ENCODE measurements at places on chromosomes 11 and 22. TPM values are rescaled to one million over a fixed set of nuclear protein-coding genes. Genes with fewer than 3 reads are reported as not detected.

Gene SMTNL1
- not detected for total RNA-seq

Gene SCGB1A1
- total RNA-seq, result not detected

Gene YPEL4
- total RNA-seq, result 0.35 TPM

Gene SLCO2B1
- total RNA-seq, result 123 TPM

Gene SHANK3
- 36.3 TPM for total RNA-seq

Gene MAP4K2
- 16.3 TPM for total RNA-seq

DNA sequence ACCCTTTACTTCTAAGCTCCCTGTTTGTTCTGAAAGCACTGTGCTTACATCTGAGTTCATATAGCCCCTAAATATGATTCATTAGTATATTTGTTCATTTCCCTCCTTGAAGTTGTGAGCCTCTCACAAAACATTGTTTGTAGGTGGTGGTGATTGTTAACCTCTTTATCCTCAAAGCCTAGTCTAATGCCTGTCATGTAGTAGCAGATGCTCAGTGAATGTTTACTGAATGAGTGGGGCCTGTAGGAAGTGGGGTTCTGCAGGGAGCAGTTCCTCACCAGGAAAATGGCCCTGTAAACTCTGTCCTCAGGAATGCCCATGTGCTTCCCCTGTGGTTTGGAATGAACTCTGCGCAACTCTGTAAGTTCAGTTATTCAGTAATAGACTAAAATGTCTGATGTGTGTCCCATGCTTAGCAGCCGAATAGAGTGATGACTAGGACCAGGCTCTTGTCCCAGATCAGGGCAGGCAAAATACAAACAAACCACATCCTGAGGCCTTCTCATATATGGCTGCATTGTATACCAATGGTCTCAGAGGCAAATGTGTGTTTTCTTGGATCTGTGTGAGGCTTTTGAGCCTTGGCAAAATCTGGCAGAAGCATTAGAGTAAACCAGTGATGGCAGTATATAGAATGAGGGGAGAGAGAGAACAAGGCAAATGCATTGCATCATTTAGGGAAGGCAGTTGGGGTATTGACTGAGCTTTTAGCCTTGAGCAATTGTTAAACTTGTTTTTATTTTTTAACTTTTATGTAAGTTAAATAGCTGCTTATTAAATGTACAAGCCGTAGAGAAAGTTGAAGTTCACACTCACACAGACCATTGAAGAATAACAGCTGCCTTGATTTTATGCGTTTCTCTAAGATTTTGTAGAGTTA is 91.4 kb upstream of the BIRC3 start:
- DNase-seq, result no peak
- no peaks in the 10 kb centered on the region for H3K27me3 ChIP-seq
- H3K36me3 ChIP-seq, result peaks cover 41% of the 10 kb centered on the region
- no peaks in the 10 kb centered on the region for H3K4me1 ChIP-seq

DNA sequence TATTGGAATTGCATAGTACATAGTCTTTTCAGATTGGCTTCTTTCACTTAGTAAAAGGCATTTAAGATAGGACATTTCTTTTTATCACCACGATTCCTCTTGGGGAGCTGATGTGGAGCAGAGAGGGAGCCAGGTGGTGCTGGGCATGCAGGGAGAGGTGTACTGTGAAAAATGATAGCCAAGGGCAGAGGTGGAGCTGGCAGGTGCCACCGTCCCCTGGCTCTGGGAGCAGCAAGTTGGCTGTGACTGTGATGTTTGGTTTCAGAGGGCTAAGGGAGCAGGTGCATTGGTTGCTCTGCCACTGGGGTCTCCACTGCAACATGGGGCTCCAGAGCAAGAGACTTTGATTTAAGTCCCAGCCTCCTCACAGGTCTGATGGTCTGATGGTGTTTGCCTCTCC is 16.5 kb downstream of the SGSM1 start:
- H3K4me1 ChIP-seq, result no peaks in the 10 kb centered on the region
- DNase-seq, result no peak
- H3K27me3 ChIP-seq, result no peaks in the 10 kb centered on the region
- no peak overlapping the region for H3K27ac ChIP-seq
- H3K4me3 ChIP-seq, result no peak overlapping the region

DNA sequence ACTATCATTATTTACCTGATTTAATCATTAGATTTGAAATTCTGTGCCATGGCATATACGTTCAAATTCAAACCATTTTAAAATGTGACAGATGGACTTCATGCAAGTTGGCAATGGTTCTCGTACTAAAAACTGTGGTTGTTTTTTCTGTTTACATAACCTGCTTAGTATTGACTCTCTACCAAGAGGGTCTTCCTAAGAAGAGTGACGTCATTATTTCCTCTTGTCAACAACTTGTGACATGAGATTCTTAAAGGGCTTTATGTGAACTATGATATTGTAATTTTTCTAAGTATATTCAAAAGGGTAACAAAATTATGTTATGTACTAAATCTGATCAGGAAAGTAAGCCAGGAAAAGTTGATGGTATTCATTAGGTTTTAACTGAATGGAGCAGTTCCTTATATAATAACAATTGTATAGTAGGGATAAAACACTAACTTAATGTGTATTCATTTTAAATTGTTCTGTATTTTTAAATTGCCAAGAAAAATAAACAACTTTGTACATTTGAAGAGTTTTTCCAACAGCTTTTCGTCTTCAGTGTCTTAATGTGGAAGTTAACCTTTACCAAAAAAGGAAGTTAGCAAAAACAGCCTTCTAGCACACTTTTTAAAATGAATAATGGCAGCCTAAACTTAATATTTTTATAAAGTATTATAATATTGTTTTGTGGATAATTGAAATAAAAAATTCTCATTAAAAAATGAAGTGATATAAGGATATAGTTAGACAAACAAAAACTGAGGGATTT is 87.0 kb downstream of the GRK3 start:
- H3K4me1 ChIP-seq, result no peaks in the 10 kb centered on the region
- DNase-seq, result no peak
- H3K27me3 ChIP-seq, result no peaks in the 10 kb centered on the region
- no peaks in the 10 kb centered on the region for H3K36me3 ChIP-seq

- H3K4me1 ChIP-seq, result no peaks in the 10 kb centered on the region
- no peaks in the 10 kb centered on the region for H3K36me3 ChIP-seq
- DNase-seq, result no peak
- no peak overlapping the region for H3K4me3 ChIP-seq
- H3K27ac ChIP-seq, result no peak overlapping the region
- H3K27me3 ChIP-seq, result no peaks in the 10 kb centered on the region
Measured at GRCh38 chr11:99513368-99513767, 492.6 kb downstream of the CNTN5 start.

DNA sequence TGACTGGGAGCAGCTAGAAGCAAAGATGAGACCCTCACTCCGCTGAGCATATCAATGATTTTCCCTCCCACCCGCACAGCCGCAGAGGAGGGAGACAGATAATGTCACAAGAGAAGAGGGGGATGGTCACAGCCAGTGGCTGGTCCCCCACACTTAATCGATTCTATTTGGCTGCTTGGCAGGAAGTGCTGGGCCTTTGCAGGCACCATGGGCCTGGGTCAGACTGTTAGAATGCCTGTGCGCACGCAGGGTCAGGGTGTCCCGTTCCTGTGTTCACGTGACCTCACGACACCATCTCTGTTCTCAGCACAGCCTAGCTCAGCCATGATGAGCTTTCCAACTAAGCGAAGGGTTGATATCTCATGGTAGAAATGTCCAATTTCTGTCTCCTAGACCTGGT is 107.0 kb downstream of the MYO18B start:
- no peaks in the 10 kb centered on the region for H3K36me3 ChIP-seq
- no peak overlapping the region for H3K27ac ChIP-seq
- DNase-seq, result no peak

DNA sequence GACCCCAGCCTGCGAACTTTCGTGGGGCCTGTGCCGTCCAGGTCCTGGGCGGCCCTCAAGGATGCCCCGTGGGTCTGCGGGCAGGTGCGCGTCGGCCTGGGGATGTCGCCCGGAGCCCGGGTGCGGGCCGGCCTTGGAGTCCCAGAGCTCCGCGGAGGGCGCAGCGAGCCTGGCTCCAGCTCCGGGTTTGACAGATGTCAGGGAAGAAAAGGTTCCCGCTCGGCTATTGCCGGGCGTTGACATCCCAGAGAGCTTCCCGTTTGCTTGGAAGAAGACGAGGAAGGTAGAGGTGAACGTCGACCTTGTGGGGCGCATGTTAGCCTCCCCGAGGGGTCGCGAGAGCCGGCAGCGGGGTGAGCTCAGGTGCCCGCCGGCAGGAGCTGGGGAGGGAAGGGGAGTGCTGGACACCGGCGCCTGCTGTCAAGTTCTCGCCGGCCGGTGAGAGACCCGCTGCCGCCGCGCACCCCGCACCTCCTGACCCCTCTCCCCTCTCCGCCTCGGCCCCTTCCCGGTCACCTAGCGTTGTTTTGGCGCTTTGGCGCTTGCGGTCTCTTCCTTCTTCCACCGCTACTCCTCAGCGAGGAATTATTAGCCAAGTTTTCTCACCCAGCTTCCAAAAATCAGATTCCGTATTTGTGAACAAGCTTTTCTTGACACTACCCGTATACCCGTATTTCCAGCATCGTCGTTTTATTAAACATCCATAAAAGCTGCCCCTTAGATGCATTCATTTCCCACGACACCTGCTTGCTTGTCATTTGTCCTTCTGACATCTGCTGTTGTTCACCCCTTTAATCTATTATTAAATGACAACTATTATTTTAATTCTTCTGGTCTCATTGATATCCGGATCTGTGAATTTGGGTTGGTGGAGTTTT is 1.3 kb downstream of the BMAL1 start:
- H3K4me1 ChIP-seq, result no peaks in the 10 kb centered on the region
- peak overlapping the region; percentile 99 for H3K4me3 ChIP-seq
- no peaks in the 10 kb centered on the region for H3K27me3 ChIP-seq
- peak overlapping the region; percentile 91 for H3K27ac ChIP-seq
- no peak for DNase-seq

DNA sequence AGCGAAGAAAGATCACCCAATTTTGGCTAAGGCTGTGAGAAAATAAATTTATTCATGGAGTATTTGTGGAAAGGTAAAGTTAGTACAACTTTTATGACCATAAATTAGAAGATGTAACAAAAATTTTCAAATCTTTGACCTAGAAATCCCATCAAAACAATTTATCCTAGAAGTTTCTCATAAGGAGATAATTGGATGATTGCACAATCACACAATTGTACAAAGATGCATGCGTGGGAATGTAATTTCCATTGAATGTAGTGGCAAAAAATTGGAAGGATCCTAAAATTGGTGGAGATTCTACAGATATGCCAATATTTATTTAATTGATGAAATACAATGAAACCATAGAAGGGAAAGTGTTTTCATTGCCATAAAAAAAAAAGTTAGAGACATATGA is 11.6 kb downstream of the SRPRA start:
- H3K36me3 ChIP-seq, result no peaks in the 10 kb centered on the region
- no peaks in the 10 kb centered on the region for H3K27me3 ChIP-seq
- H3K4me1 ChIP-seq, result no peaks in the 10 kb centered on the region
- no peak for DNase-seq
- no peak overlapping the region for H3K27ac ChIP-seq
- H3K4me3 ChIP-seq, result no peak overlapping the region

DNA sequence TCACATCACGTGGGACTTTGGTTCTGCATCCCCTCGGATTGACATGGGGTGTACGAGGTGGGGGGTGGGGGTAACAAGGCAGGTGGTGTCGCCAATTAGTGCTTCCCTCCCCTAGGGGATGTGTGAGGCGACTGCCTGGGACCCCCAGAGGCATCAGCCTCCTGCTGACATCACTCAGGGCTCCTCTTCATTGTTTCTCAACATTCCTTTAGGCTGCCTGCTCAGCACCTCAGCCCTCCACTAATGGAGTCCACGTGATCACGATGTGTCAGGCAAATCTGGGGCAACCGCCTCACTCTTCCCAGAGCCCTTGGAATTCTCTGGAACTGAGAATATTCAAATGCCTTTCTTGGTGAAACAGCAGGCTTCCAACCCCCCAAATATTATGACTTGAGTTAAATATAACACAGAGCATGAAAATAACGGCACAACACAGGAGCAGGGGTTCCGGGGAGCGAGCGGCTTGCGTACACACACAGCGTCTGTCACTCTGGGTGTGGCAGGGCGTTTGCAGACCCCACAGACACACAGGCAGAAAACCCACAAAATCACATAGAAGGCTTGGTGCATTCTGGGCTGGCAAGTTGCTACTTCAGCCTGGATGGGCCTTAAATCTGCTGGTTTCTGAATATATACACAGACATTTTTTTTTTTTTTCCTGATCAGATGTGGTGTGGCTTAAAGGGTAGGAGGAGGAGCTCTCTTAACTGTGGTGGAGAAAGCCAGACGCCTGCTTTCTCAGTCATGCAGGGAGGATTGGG is 170.1 kb upstream of the CADM1 start:
- H3K27ac ChIP-seq, result no peak overlapping the region
- H3K4me3 ChIP-seq, result no peak overlapping the region
- H3K4me1 ChIP-seq, result no peaks in the 10 kb centered on the region
- H3K36me3 ChIP-seq, result no peaks in the 10 kb centered on the region
- H3K27me3 ChIP-seq, result no peaks in the 10 kb centered on the region
- DNase-seq, result no peak

DNA sequence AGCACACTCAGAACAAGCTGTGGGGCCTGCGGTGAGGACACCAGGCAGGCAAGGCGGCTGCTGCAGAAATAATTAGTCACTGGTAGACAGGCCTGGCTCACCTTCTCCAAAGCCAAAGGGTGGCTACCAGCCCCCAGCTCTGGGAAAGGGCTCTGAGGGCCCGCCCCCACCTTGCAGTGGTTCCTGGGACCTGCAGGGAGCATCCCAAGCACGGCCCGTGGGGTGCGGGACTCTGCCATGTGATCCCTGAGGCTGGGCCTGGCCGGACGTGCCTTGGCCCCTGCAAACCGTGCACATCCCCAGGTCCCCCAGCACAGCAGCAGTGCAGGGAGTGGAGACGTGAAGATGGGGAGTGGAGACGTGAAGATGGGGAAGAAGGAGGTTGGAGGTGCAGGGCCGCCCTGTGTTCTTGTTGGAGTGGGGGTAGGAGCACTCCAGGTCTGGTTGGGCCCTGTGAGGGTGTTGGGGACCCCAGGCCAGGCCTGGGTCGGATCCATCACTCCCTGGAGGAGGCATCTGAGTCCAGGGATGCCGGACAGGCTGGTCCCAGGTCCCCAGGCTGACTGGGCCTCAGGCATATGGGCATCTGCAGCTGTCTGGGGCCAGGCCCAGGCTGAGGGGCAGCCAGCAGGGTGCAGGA is 41.9 kb downstream of the RTN4R start:
- no peak overlapping the region for H3K27ac ChIP-seq
- H3K4me1 ChIP-seq, result no peaks in the 10 kb centered on the region
- no peaks in the 10 kb centered on the region for H3K27me3 ChIP-seq
- no peaks in the 10 kb centered on the region for H3K36me3 ChIP-seq
- DNase-seq, result no peak
- H3K4me3 ChIP-seq, result no peak overlapping the region

DNA sequence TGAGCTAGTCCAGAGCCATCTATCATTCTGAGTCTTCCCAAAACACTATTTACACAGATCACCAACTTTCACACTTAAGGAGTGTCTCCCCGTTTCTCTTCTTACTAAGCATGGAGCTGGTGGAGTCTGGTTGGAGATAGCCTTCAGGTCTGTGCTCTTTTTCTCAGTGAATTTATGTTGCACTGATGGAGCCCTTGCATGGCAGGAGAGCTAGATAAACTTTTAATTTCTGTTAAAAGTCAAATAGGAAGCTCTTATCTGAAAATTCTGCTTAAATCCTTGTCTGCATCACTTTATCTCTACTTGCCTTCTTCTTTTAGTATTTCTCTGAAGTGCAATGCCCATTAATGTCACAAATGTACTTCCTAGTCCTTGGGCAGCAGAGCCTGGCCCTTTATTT is 63.4 kb downstream of the ST3GAL4 start:
- no peak overlapping the region for H3K27ac ChIP-seq
- H3K27me3 ChIP-seq, result no peaks in the 10 kb centered on the region
- H3K4me1 ChIP-seq, result no peaks in the 10 kb centered on the region
- no peaks in the 10 kb centered on the region for H3K36me3 ChIP-seq

All from Peyer's patch (tissue), 4 donors.